ENCODE measurements at places on chromosomes 2 and 18. TPM values are rescaled to one million over a fixed set of nuclear protein-coding genes. Genes with fewer than 3 reads are reported as not detected.

- no peaks in the 10 kb centered on the region for H3K27me3 ChIP-seq
- no peak overlapping the region for H3K27ac ChIP-seq
- no peak overlapping the region for H3K4me3 ChIP-seq
These were observed 7.9 kb downstream of the GREB1 start for GRCh38 chr2:11541693-11542274.

- no peaks in the 10 kb centered on the region for H3K27me3 ChIP-seq
- peak; percentile 29 for DNase-seq
- H3K4me3 ChIP-seq = no peak overlapping the region
- no peak overlapping the region for H3K27ac ChIP-seq
- no peaks in the 10 kb centered on the region for H3K4me1 ChIP-seq
- no peaks in the 10 kb centered on the region for H3K36me3 ChIP-seq
These were observed 63.4 kb upstream of the OTOS start for GRCh38 chr2:240203788-240204270.

LONRF2 gene
- 10.9 TPM for total RNA-seq

DNA sequence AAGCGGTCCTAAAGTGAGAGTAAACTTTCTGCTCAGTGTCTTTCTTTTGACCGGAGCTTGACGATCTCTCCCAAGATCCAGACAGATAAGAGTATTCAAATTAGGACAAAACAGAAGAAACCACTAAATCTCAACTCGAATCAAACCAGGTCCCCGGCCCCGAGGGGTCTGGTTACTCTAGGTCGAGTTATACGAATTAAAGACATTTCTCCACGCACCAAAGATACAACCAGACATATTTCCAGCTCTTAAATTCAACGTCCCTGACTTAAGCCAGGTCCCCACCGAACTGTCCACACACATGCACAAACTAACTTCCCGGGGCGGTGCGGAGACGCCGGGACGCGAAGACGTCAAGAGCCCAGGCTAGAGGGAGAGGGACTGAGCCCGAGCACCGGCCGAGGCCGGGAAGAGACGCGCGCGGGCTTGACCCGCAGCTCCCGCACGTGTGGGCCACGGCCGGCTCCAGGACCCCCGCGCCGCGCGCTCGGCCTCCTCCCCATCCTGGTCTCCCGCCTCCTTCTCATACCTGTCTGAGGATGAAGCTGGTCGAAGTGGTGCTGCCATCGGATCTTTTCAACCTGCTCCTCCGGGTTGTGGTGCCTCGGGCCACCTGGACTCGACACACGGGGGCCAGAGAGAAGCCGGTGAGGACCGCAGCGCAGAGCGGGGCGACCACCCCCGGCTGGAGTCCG is 896 bp downstream of the CACNB4 start:
- peak; percentile 83 for DNase-seq
- no peaks in the 10 kb centered on the region for H3K36me3 ChIP-seq
- H3K4me1 ChIP-seq = peaks cover 2% of the 10 kb centered on the region
- H3K27me3 ChIP-seq = no peaks in the 10 kb centered on the region
- no peak overlapping the region for H3K27ac ChIP-seq
- peak overlapping the region; percentile 42 for H3K4me3 ChIP-seq

DNA sequence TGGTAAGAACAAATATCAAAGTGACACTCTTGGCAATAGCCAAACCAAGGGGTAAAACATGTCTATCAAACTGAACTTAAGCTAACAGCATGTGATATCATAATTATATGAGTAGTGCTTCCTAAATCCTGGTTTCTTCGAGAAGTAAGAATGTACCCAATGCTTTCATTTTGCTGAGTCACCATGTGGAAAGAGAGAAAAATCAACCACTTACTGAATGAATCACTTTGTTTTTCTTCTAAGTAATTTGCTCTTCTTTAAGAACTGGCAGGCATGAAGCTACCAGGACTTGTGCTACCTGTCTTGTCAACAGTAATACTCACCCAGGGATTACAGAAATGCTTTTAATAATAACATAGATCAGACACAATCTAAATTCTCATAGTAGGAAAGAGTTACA is 19.0 kb upstream of the DUSP19 start:
- no peak for DNase-seq
- H3K36me3 ChIP-seq = no peaks in the 10 kb centered on the region
- no peak overlapping the region for H3K4me3 ChIP-seq
- H3K27me3 ChIP-seq = no peaks in the 10 kb centered on the region
- no peak overlapping the region for H3K27ac ChIP-seq

CHRNA1 gene
- total RNA-seq = not detected
